AG20443 (cell line): ENCODE measurements at places on chromosomes 4 and X.

GRCh38 chrX:63503541-63503940, 152.4 kb upstream of the SPIN4 start:
- peak; percentile 29 for DNase-seq

DNA sequence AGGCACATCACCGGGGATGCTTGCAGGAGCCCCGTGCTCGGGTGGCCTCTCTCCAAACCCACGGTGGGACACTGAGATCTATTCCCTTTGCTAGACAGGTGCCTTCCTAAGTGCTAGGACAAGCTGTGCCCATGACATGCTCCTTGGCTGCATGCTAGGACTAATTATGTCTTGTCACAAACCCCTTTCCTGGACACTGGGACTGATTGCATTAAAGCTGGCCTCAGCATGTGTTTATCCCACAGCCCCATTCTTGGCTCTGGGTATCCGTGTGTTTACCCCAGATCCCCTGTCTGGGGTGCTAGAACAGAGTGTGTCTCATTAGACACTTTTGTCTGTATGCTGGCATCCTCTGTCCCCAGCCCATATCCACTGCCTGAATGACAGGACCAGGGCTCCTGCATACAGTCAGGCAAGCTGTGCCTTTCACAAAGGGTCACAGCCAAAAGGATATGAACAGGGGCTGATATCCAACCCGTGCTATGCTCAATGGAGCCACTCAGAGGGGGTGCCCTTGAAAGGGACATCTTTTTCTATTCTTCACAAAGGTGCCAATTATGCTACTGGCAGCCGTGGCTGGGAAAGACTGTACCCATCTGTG, 9.2 kb upstream of the IQSEC2 start:
- no peak for DNase-seq

DNA sequence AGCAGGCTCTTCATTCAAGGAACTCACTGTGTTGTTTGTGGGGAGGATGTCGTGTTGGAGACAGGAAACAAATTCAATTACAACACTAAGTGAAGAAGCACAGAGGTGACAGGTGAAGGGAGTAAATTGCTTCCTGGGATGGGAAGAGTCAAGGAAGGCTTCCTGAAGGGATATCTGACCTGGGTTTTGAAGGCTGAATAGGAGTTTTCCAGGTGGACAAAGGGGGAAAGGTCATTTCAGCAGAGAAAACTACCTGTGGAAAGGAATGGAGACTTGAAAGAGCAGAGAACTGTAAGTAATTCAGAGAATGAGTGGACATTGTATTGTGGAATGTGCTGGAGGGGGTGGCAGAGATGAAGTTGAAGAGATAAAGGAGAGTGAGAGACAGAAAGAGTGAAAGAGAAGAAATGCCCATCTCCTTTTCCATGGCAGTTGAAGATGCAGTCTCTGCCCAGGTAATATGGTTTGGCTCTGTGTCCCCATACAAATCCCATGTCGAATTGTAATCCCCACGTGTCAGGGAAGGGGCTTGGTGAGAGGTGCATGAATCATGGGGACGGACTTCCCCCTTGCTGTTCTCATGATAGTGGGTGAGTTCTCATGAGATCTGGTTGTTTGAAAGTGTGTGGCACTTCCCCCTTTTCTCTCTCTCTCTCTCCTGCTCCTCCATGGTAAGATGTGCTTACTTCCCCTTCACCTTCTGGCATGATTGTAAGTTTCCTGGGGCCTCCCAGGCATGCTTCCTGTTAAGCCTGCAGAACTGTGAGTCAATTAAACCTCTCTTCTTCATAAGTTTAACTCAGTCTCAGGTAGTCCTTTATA, 205.7 kb upstream of the BCOR start:
- no peak for DNase-seq

- no peak for DNase-seq
These were observed 116.2 kb downstream of the GATB start for GRCh38 chr4:151644622-151645021.

GRCh38 chrX:85052205-85052604, 48.5 kb downstream of the APOOL start:
- no peak for DNase-seq

DNA sequence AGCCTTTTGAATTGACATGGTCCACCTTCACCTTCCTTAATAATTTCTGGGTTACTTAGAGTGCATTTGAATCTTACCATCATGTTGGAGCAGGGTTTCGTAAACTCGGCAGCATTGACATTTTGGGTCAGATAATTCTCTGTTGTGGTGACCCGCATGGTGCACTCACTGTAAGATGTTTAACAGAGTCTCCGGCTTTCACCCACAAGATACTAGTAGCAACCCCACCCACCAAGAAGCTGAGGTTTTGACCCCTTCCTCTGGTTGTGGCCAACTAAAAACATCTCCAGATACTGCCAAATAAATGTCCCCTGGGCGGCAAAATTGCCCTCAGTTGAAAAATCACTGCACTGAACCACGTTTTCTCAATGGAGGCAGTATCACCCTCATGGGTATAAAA, 62.7 kb downstream of the CHST7 start:
- no peak for DNase-seq

DNA sequence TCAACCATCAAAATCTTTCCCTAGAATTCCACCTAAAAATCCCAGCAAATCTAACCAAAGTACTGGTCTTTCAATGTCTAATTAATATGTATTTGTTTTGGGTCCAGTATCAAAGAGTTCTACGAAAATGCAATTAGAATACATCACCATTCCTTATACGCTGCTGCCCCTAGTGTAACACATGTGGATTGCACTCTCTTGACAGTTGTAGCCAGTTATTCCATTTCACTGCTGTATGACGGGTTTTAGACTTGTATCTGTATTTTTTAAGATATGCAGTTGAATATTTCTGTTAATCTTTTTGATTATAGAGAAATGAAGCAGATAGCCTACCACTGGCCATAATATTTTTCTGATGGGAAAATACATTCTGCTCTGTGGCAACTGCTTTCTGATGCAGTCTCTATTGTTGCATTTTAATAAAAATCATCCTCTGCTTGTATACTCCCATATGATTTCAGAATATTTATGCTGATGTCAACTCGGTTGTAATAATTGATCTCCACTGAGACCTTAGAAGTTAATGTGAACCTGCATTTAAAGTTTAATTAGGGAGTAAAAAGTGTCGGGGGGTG, 17.1 kb upstream of the PAGE2B start:
- peak; percentile 16 for DNase-seq

DNA sequence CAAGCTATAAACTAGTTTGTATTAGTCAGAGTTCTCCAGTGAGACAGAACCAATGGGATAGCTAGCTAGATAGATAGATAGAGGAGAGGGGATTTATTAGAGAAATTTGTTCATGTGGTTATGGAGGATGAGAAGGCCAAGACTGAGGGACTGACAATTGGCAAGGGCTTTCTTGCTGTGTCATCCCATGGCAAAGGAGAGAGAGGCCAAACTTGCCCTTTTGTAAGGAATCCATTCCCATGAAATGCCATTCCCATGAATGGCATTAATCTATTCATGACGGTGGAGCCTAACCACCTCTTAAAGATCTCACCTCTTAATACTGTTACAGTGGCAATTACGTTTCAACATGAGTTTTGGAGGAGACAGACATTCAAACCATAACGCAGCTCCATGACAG, 58.1 kb downstream of the LINC00632 start:
- no peak for DNase-seq

- DNase-seq: no peak
These were observed 31.0 kb downstream of the SLC10A6 start for GRCh38 chr4:86818211-86818610.

GRCh38 chr4:37244583-37245390, at the start of gene NWD2:
TSS of gene NWD2 (plus strand) at chr4:37244743. CDS start at chr4:37245068, 325 bp downstream.
- peak; percentile 33 for DNase-seq

GRCh38 chr4:146112389-146112788, 63.1 kb upstream of the LSM6 start:
- DNase-seq: no peak

DNA sequence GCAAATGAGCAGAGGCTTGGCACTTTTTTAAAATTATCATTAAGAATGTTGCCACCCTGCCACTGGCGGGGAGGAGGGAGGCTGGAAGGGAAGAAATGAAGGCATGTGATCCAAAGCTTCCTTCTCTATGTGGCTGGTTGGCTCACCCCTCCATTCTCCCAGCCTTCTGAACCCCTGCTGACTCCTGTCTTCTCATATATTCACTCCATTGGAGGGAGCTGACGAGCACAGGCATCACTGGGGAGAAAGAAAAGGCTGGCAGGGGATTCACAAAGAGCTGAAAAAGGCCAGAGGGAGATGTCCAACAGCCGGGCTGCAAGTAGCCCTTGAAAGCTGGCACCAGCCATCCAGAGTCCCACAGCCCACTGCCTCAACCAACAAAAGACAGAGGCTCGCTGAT, 495.6 kb downstream of the BCOR start:
- DNase-seq: no peak

DNA sequence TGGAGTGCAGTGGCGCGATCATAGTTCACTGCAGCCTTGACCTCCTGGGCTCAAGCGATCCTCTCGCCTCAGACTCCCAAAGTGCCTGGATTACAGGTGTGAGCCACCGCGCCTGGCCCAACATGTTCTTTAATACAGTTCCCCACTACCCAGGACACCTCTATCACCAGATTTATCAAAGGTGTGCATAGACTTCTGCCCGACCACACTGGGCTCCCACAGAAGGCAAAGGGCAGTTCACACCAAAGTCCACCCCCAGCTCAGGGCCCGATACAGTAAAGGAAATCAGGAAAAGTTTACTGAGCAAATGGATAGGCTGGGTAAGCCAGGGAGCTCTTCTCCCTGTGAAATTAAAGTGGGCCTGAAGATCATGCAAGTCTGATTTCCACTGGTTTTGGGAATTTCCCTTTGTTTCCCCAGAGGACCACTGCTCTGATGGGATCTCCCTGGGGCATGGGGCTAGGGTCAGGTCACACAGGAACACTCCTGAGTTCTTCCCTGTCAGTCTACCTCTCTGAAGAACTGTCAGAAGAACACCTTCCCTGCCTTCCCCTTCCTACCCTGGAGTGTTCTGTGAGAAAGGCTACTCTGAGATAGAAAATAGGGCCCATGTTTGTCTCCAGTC, 17.7 kb upstream of the PIM2 start:
- DNase-seq: no peak
